Hematopoietic multipotent progenitor cell treated with erythropoietin and hydrocortisone succinate and interleukin-3 and kit ligand, for 8 days (in vitro differentiated cells): ENCODE measurements at places on chromosomes 5 and 9.

GRCh38 chr9:94706922-94707321 lies 19.6 kb upstream of the AOPEP start:
- DNase-seq, result no peak

DNA sequence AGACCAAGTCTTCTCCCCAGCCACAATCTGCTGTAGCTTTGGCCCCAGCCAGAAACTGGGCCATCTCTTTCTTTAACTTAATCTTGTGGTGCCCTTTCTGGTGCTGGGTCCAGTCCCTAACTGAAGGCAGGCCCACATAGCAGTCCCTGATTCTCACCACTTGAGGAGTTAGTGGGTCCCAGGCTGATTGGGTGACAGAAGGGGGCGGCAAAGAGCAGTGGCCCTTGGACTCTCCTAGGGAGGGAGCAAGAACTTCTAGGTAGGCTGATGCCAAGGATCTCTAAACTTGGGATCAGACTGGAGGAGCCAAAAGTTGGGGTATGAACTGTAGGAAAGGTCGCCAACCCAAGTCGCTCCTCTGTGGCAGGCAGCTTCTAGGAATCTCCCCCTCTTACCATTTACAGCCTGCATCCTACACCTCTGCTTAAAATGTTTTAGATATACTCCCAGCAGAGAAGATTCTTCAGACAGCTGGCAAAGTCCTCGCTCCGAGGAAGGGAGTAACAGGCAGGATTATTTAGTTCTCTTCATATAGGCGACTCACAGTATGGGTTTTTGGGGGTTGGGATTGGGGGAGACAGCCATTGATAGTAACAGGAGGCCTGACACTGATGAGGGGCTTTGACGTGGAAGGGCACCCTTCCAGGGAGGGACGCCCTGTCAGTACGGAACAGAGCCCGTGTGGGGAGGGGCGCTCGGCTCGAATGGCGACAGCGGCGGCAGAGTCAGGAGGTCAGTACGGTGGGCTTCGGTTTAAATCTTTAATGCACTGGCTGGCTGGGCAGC lies 2.0 kb upstream of the CCL27 start:
- peak; percentile 89 for DNase-seq

GRCh38 chr5:144083185-144083584 lies 87.3 kb downstream of the YIPF5 start:
- DNase-seq, result no peak

DNA sequence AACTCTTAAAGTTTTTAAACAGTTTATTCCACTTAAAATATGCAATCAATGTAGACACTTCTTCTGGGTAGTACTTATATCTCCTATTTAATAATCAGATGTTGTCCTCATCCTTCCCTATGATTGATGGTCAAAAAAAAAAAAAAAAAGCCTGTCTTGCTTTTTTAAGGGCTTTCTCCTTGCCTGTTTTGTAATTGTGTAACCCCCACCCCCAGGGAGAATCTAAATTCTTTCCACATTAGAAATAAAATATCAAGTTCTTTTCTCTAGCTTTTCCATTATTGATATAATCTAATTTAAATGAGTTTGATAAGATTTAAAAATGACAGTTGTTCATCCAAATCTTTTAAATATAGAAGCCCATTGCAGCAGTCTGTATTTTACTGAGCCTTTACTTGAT lies 119.7 kb downstream of the CHSY3 start:
- DNase-seq, result no peak

DNA sequence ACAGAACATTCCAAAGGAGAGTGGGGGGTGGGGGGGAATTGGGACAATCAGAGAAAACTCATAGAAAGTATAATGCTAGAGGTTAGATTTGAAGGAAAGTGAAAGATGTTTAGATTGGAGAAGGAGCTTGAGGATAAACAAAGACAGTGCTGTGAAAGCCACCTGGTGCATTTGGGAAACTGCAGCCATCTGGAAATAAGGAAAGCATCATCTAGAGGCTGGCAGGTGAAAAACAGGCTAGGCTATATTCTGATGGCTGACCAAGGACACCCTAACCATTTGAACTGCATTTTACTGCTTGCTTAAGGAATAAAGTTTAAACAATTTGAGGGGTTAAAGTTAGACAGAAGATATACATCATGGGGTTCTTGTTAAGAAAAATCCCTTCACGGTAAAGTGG lies 296.4 kb downstream of the CETN3 start:
- no peak for DNase-seq

- DNase-seq, result no peak
Measured at GRCh38 chr5:141547921-141548320, 59.0 kb downstream of the PCDHGC5 start.

DNA sequence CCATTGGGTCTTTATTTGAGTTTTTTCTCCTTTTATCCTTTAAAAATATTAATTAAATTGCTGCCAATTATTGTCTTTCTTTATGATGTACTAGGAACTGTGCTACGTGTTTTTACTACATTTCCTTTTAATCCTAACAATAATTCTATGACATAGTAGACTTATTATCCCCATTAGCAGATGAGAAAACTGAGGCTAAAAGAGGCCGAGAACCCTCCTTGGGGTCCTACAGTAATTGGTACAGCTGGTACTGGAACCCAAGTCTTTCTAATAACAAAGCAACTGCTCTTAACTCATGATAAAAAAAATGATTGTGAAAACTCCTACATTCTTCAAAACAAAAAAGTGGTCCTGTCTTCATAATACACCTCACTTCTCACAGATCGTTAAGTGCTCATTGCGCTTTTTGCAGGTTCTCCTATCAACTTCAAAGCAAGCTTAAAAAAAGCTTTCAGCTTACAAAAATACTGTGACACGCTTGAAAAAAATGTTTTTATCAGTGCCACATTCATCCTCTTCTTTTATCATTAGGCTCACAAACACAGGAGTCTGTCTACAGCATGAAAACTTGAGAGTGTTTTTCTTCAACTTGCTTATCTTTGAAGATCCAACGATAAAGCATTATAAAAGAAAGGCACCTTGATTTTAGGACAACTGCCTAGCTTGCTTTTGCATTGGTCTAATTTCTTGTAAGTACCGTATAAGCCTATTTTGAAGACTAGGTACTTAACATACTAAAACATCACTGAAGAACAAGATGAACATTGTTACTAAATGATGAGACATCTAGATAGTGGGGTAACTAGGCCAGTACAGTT lies 32.4 kb downstream of the FYB1 start:
- DNase-seq, result peak; percentile 34

GRCh38 chr9:33153666-33154065 lies 13.5 kb downstream of the B4GALT1 start:
- DNase-seq, result no peak

- peak; percentile 72 for DNase-seq
Measured at GRCh38 chr5:179623906-179624741, 653 bp upstream of the HNRNPH1 start.

- DNase-seq, result no peak
Measured at GRCh38 chr9:134562146-134562849, 79.3 kb upstream of the COL5A1 start.

- no peak for DNase-seq
Measured at GRCh38 chr9:87122947-87123685, 175.8 kb upstream of the GAS1 start.

DNA sequence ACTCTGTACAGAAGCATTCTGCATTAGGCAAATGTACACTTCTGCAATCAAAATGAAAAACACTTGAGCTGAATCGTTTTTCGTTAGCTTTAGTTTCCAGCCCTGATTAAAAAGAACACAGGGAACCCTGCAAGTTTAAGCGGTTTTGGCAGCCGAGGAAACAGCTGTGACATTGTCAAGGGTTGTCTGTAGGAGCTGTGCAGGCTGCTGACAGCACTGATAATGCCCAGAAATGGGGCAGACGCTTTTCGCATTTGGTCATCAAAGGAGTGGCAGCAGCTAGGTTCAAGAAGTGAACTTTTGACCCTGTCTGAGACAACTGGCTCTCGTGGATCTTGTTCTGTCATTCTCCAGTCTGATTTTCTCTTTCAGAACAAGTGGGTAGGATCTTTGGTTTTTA lies 165.6 kb upstream of the CCDC152 start:
- DNase-seq, result peak; percentile 6

GRCh38 chr5:31492869-31493268 lies 39.0 kb downstream of the DROSHA start:
- DNase-seq, result no peak

- no peak for DNase-seq
Measured at GRCh38 chr5:93589829-93590215, 6.8 kb downstream of the NR2F1 start.

GRCh38 chr5:159216454-159216853 lies 7.1 kb upstream of the RNF145 start:
- DNase-seq, result no peak

DNA sequence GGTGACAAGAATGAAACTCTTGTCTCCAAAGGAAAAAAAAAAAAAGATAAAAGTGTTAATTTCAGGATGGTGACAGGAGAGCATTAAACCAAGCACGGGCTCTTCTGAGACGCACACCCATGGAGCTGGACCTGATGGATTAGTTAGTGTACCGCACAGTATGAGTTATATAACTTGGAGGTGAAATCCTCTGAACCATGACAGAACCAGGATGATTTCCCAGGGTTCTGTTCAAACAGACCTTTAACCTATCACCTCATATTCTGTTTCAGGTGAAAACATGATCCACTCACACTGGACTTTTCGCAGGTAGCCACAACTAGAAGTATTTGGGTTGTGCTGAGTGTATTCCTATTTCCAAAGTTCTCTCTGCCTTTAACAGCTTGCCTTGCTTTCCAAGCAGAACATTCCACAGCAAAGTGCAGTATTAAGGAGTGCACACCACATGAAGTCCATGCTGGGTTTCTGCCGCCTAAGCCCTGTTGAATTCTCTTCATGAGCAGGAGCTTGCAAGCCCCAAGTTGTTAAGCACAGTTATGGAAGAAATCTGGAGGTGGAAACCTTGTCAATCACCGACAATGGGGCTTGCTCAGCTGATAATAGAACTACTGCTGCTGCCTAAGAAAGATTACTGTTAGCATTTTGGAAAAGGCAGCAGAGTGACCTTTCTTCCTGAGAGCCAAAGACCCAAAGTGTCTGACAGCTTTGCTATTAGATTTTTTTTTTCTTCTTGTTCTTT lies 461.7 kb downstream of the TLE1 start:
- DNase-seq, result no peak

- DNase-seq, result no peak
Measured at GRCh38 chr5:56076486-56076885, 81.7 kb upstream of the IL6ST start.

GRCh38 chr5:82365744-82366228 lies 87.6 kb upstream of the RPS23 start:
- no peak for DNase-seq

DNA sequence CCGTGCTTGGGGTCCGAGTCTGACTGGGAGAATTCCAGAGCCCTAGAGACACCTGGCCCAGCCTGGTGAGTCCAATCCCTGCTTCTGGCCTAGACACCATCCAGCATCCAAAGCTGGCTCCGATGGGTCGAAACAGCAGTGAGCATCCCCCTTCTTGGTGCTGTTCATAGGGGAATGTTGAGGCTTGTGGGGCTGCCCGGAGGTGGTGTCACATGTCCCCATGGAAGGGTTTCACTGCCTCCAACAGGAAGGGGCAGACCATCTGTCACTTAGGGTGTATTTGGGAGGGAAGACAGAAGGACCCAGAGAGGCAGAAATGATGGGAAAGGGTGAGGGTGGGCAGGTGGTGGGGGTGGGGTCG lies 13.9 kb downstream of the C9orf50 start:
- no peak for DNase-seq

GRCh38 chr9:71685394-71685793 lies 82.9 kb downstream of the CEMIP2 start:
- peak; percentile 64 for DNase-seq

DNA sequence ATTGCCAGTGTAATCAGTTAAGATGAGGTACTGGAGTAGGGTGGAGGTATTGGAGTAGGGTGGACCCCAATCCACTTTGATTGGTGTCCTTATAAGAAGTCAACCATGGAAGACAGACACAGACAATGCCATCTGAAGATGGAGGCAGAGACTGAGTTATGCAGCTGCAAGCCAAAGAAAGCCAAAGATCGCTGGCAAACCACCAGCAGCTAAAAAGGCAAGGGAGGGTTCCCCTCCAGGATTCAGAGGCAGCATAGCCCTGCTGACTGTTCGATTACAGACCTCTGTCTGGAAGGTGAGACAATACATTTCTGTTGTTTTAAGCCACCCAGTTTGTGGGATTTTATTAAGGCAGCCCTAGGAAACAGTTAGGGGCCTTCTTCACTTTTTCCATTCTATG lies 30.5 kb upstream of the CKMT2 start:
- DNase-seq, result no peak

- DNase-seq, result no peak
Measured at GRCh38 chr5:16894236-16895057, 41.6 kb downstream of the MYO10 start.

- DNase-seq, result no peak
Measured at GRCh38 chr5:59874675-59875074, 18.9 kb downstream of the PDE4D start.

GRCh38 chr9:108099854-108100253 lies 610.3 kb upstream of the KLF4 start:
- DNase-seq, result no peak

- peak; percentile 82 for DNase-seq
Measured at GRCh38 chr9:100601216-100601615, 23.3 kb downstream of the CAVIN4 start.

DNA sequence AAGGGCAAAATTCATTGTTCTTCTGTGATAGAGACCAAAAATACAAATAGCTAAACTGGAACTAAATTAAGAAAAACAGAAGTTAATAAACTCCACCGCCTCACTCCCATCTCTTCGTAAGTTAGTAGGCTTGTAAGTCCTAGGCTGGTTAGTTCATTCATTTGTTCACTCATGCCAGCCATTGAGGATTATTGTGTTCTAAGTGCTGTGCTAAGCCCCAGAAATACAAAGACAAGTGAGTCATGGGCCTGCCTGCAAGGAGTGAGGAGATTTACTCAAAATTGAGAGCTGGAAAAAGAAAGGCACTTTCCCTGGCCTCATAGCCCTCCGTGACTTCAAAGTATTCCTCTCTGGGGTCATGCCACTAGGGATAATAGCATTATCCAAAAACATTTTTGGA lies 8.5 kb downstream of the DOCK8 start:
- no peak for DNase-seq

DNA sequence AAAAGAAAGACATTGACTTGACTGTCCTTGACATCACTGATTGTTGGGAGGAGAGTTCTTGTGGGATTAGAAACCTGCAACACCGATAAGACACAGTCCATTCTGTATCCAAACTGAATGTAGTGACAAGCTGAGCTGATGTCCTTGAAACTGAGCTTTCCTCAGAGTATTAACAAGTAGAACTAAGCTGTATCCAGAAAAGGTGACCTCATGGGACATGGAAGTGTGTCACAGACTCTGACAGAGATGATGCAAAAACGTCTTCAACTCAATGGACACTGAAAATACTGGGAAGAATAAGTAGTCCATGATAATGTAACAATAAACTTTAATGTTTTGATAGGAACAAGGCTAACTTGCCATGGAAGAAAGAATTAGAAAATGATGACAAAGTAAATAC lies 690.1 kb downstream of the CDH18 start:
- no peak for DNase-seq

GRCh38 chr9:75455444-75455921 lies 367.2 kb downstream of the OSTF1 start:
- DNase-seq, result no peak

- no peak for DNase-seq
Measured at GRCh38 chr5:115179030-115179393, 9.3 kb upstream of the TRIM36 start.

- DNase-seq, result no peak
Measured at GRCh38 chr9:129394061-129394885, 216.2 kb upstream of the IER5L start.
